Spinal cord (tissue), 10 donors: ENCODE measurements at places on chromosomes 13 and 19.

DNA sequence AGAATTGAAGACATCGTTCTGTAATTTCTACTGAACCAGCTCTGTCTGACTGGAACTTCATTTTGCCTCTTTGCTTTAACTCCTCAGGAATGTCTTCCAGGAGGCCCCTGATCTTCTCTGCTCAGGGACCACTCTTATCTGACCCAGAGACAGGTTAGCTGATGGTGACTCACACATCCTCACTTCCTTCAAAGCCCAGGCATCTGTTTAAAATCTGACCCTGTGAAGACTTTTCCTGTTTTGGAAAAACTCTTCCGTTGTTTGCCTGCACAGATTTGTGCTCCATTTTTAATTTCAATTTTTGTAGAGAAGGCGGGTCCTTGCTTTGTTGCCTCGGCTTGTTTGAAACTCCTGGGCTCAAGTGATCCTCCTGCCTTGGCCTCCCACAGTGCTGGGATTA, 1.6 kb downstream of the ARL11 start:
- no peak for DNase-seq

DNA sequence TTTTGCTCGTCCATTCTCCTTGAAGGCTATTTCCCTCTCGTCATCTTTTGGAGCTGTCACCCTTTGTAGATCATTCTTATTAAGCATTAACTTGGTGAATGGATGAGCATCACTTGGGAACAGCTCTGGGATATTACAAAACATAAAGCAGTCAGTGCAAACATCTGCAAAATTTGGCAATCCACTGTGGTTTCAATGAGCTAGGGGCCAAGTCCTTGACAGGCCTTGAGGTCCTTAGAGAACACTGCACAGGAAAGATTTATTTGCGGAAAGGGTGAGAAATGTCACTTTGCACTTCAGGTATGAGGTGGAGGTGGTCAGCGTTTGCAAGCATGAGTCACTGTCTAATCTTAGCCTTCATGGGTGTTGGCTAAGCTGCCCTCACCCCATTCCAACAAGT, 239.7 kb upstream of the MAB21L1 start:
- no peak for DNase-seq

DNA sequence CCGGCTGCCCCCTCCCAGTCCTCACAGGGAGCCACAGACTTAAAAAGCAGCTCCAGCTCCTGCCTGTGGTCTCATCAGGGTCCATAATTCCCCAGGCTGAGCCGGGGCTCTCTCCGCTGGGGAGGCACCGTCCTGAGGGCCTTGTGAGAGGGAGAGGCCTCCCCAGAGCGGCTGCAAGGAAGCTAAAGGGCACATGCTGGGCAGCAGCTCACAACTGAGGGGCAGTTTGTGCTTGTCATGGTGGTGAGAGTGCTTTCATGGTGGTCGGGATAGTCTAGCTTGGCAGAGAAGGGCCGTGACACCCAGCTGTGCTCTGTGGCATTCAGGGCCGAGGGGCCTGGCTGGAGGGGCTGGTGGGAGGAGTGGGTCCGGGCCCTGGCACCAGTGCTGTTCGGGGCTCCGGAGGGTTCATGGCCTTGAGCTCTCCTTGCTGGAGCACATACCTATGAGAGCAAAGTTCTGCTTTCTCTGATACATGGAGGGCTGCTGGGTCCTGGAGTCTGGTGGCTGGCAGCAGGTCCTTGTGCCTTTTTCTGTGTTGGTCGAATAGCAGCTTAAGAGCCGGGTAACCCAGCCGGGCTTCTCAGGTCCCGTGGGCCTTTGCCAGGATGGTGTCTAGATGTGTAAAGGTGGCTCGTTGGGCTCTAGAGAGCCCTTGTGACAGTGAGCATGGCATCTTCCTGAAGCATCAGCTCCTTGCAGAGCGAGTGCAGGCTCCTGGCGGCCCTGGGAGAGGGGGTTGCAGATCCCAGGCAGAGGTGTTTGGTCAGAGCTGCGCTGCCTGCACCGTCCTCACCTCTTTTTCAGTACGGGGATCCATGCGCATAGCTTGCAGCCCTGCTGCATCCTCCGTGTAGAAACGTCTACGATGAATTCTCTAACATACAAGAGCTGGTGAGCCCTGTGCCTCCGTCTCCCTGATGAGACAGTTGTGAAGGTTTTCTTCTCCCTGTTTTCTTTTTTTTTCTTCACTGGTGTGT, 8.8 kb downstream of the UPF1 start:
- DNase-seq: no peak

- DNase-seq: no peak
Measured at GRCh38 chr19:30362156-30362754, 9.9 kb upstream of the ZNF536 start.

DNA sequence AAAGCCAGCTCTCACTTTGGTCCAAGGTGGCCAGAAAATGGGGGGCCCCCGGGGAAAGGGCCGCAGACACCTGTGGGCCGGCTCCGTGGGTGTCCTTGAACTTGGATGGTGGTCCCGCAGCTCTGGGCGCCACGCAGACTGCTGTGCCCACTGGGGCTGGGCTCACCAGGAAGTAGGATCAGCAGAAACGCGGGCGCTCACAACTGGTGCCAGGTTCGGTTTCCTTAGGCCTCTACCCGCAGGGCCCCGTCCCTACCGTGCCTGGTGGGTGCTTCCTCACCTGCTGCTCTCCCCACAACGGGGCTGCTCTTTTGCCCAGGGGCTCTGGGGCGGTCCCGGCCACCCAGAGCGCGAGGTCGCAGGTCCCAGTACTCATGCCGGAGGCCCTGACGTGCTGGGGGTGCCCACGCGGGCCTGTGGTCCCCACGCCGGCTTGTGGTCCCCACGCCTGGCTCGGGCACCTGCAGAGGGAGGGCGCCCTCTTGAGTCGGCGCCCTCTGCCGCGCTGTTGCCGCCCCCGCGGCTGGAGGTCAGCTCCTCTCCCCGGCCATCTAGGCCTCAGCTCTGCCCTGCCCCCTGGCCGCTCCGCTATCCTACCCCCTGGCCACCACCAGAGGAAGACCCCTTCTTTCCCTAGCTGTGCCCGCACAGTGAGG, 1303.6 kb downstream of the UQCRFS1 start:
- no peak for DNase-seq

DNA sequence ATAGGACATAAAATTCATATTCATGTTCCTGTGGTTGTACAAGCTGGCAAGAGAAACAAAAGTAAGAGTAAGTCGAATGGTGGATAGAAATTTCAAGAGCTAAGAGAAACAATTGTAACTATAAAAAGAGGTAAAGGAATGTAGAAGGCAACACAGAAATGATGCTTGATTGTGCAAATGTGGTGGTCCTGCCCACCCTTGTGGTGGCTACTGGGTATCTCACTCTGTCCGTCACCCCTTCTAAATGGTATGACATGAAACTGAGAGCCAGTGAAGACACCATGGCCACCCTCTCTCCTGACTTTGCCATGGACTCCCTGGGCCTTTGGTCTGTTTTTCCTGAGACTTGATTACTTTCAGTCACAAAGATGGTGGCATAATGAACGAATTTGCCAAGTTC, 925.9 kb upstream of the SLITRK6 start:
- DNase-seq: no peak
